ENCODE measurements at places on chromosomes 7 and 10.
A peak's percentile ranks its signal among the peaks of the same experiment; 100 is the strongest.

DNA sequence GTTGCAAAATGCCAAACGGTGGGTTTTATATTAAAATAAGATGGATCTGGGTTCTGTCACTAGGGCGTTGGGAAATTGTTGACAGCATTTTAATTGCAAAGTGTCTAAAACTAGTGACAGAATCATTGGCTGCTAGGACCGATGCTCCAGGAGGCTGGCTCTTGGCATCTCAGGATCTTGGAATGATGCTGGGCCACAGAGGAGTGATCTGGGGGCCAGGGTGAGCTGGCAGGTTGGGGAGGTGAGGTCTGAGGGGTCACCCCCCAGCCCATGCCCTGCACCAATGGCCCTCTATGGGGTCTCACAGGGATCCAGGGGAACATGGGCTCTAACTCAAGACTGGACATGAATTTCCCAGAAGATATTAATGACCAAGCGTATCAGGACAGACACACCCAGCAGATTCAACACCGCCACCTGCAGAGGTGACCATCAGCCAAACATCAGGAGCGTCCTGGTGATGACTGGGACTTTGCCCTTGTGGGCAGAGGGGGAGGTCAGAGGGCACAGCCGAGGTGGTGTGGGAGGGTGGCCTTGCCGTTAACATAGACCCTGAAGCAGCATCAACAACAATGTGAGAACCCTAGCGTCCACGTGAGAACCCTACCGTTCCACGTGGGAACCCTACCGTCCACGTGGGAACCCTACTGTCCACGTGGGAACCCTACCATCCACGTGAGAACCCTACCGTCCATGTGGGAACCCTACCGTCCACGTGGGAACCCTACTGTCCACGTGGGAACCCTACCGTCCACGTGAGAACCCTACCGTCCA lies 89.0 kb upstream of the PPP2R2D start:
- DNase-seq: no peak

GRCh38 chr10:65550761-65551160 lies 1375.1 kb upstream of the LRRTM3 start:
- DNase-seq: no peak

GRCh38 chr7:114930829-114931655 lies 9.1 kb downstream of the MDFIC start:
- peak; percentile 49 for DNase-seq

DNA sequence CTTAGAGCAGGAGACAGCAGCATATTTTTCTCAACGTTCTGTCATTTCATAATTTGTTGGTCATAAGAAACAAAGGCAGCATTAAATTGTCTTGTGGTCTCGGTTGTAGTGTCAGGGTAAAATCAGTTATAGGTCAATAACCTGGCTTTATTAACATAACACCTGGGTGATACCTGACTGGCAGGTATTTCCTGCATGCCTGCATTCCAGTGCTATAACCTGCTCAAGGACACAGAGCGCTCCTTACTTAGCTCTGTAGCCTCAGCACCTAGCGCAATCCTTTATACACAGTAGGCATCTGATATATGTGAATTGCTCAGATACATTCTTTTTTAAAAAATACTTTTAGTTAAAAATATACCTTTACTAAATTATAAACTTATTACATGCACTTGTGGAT lies 38.9 kb upstream of the PRKG1 start:
- DNase-seq: no peak

DNA sequence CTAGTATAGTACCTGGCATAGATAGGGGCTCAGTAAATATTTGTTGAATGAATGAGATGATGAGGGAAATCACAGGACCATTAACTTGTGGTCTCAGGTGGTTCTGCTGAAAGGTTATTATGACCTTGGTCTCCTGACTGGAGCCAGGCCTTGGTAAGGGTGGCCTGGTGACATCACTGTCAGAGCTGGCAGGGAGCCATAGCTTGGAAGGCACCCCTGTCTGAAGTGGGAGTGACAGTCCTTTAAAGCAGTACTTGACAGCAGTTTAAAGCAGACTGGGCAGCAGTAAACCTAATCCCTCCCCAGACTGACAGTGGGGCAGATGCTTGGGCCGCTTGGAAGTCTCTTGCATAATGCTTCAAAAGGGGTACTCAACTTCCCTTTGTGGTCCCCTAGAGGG lies 13.4 kb downstream of the DPCD start:
- DNase-seq: no peak

GRCh38 chr7:155182406-155182970 lies 112.4 kb downstream of the HTR5A start:
- no peak for DNase-seq

DNA sequence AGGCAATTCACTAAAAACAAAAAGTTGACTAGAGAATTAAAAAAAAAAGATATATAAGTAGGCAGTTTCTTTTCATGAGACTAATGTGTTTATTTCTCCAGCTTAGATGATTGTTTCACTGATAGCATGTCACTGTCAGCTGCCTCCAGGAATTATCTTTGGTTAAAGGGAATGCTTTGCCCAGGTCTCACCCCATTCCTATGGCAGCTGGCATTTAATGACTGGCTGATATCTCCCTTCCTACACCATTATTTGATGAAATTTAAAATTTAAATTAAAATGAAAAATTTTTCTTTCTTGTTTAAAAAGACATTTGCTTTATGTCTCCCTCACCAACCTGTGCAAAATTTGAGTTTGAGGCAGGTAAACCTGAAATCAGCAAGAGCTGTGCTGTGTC lies 214.5 kb upstream of the PRSS1 start:
- no peak for DNase-seq

- DNase-seq: no peak
Observed at GRCh38 chr7:101586078-101586905, 42.8 kb downstream of the MYL10 start.

- peak; percentile 41 for DNase-seq
Observed at GRCh38 chr10:103736763-103737162, 118.6 kb downstream of the SH3PXD2A start.

DNA sequence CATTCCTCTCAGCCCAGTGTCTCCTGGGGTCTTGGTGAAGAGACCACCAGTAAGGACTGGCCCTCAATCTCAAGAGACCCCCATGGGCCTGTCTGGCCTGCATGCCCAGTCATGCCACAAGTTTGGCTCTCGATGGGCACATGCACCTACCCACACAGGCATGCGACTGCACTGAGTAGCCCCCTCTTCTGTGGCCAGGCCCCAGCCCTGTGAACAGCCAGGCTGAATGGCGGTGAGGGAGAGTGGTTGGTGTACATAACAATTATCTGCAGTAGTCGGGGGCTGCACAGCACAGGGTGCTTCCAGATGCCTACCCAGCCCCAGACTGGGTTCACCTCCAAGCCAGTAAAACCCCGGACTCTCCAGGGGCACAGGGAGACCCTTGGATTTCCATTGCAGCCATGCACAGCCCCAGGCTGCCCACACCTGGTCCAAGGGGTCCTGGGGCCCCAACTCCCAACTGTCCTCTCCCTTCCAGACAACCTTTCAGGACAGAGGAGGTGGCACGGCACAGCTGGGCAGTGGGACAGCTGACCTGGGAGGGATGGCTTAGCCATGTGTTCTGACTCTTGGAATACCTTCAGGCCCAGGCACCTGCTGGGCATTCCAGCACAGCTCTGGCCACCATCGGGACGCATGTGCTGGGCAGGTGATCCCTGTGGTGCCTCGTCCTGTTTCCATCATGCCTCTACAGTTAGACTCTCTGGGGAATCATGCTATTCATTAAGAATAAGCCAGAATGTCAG lies 21.0 kb upstream of the CSGALNACT2 start:
- no peak for DNase-seq

- no peak for DNase-seq
Observed at GRCh38 chr7:97801108-97801507, 69.2 kb downstream of the TAC1 start.

GRCh38 chr7:102272075-102272916 lies 14.4 kb upstream of the SH2B2 start:
- peak; percentile 61 for DNase-seq

DNA sequence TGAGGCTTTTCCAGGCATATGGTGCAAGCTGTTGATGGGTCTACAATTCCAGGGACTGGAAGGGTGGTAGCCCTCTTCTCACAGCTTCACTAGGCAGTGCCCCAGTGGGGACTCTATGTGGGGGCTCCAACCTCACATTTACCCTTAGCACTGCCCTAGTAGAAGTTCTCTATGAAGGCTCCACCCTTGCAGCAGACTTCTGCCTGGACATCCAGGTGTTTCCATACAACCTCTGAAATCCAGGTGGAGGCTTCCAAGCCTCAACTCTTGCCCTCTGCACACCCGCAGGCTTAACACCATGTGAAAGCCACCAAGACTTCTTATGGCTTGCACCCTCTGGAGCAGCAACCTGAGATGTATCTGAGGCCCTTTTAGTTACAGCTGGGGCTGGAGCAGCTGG lies 87.8 kb downstream of the ZNF777 start:
- DNase-seq: no peak

- DNase-seq: no peak
Observed at GRCh38 chr7:158295966-158296797, 291.4 kb downstream of the PTPRN2 start.

DNA sequence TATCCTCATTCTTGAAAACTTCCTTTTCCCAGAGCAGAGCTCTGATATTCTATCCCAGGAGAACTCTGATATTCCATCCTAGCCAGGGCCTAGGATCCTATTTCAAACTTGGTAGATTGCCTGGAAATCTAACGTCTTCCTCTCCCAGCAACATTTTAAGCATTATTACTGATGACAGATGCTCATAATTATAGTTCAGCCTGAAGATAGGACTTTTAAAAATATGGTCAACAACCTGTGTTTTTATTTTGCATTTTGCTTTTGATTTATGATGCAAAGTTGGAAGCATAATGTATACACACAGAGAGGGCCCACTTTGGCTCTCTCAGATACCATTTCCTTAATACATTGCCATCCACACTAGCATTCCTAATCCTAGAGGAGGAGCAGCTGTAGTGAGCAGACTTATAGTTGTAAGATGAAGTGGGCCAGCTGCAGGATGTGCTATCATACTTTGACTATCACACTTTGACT lies 457.4 kb upstream of the TPK1 start:
- no peak for DNase-seq

DNA sequence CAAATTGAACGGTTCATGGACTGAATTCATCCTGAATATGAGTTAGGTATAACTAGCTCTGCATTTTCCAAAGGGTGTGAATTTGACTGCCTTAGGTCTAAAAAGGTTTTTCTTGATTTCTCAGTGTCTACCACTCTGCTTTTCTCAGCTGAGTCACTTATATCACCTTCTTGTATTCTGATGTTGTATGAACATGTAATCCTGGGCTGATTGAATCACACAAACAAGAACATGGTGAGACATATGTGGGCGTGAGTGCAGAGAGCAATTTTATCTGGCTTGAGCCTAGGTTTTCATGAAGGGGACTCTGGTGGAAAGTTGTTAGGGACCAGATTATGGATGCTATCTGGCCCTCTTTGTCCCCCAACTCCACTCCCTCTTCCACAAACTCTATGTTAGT lies 239.8 kb downstream of the SUGCT start:
- no peak for DNase-seq

- DNase-seq: peak; percentile 61
Observed at GRCh38 chr10:93680412-93681047, 21.9 kb downstream of the FRA10AC1 start.

DNA sequence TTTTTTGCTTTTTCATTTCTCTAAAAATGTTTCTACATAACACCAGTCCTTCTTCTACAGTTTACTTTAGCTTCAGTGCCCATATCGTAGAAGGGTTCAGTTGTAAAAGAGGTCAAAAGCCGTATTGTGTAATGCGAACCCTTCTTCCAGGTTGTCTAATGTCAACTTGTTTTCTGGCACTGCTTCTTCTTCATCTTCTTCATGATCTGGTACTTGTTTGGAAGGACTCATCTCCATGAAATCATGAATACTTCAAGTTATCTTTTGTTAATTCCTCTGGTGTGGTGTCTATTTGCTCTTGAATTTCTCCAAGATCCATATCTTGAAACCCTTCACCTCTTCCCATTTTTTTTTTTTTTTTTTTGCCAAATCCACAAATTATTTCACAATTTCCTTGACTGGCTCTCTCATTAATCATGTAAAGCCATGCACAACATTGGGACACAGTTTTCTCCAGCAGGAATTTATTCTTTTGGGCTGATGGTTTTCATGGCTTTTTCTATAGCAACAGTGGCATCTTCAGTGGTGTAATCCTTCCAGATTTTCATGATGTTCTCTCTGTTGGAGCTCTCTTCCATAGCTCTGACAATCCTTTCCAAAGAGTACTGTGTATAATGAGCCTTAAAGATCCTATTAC lies 85.1 kb downstream of the CPED1 start:
- no peak for DNase-seq

- DNase-seq: no peak
Observed at GRCh38 chr10:88062798-88063472, 199.5 kb downstream of the PTEN start.

GRCh38 chr7:77209479-77210139 lies 10.0 kb upstream of the FGL2 start:
- DNase-seq: no peak

DNA sequence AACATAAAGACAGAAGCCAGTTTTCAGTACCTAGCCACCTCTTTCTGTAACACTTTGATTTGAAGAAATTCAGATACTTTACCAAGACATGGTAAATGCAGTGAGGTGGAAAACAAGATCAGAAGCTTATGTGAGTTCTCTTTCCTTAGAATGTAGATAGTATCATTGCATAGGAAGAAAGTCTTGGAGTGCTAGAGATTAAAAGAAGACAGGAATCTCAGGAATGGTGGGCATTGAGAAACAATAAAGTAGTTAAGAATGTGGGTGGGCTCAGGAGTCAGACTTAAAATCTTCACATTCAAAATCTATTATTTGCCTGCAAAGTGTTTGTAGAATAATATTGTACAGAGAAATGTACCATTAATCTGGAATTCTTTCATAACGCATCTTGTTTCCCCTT lies 58.9 kb downstream of the POLL start:
- DNase-seq: no peak

GRCh38 chr10:88138319-88138848 lies 275.0 kb downstream of the PTEN start:
- no peak for DNase-seq

DNA sequence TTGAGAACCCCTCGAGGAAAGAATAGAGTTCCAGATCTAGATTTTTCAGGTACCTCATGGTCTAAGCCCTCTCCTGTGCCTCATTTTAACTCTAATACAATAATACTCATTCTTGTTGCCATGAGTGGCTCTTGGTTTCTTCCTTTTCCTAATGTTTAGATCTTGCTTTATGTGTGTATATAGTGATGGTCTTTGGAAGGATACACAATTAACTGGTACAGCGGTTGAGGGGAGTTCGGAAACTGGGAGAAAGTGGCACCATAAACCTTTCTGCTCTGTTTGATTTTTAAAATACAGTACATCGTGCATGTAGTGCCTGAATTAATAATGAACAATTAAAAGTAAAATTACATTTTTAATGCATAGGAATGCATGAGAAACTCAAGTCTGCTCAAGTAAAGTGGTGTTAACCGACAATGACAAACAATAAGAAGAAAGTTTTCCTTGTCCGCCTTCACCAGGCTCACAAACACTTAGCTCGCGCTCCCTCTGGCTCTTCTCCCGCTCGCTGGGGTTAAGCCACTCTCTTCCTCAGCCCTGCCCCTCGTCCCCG lies 386 bp upstream of the EIF4EBP2 start:
- DNase-seq: no peak

- DNase-seq: no peak
Observed at GRCh38 chr7:102721-103120, 89.7 kb upstream of the FAM20C start.

All from KBM-7 (cell line).